ENCODE measurements at places on chromosomes 5 and 9.
A peak's percentile ranks its signal among the peaks of the same experiment; 100 is the strongest.

- DNase-seq: no peak
Measured at GRCh38 chr5:102596113-102596512, 97.3 kb upstream of the SLCO6A1 start.

GRCh38 chr9:11992866-11993265 lies 700.3 kb upstream of the TYRP1 start:
- no peak for DNase-seq

- DNase-seq: no peak
Measured at GRCh38 chr9:7338586-7339281, 460.8 kb downstream of the DMAC1 start.

- DNase-seq: no peak
Measured at GRCh38 chr9:76218886-76219445, 175.3 kb downstream of the RFK start.

DNA sequence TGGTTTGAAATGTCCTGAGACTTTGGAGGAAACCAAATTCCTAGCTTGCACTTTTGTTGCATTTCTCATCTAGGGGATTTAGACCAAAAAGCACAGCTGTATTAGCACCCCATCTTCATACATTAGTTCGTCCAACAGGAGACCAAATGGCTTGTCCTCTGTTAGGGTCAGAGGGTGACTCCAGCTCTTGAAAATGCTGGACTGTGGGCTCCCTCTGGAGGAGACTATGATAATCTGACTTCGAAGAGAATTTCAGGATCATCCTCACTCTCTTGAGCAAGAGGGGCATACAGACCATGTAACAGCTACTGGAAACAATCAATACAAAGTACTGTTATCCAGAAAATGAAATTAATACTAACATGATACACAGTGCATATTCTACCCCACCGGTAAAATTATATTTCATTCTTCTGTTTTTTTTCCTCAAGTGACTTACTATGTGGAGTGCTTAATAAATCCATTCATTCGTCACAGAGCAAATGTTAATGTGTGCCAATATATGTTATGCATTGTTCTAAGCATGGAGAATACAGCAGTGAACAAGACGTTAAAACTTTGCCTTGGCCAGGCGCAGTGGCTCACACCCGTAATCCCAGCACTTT lies 63.7 kb upstream of the PPP2CA start:
- peak; percentile 30 for DNase-seq

DNA sequence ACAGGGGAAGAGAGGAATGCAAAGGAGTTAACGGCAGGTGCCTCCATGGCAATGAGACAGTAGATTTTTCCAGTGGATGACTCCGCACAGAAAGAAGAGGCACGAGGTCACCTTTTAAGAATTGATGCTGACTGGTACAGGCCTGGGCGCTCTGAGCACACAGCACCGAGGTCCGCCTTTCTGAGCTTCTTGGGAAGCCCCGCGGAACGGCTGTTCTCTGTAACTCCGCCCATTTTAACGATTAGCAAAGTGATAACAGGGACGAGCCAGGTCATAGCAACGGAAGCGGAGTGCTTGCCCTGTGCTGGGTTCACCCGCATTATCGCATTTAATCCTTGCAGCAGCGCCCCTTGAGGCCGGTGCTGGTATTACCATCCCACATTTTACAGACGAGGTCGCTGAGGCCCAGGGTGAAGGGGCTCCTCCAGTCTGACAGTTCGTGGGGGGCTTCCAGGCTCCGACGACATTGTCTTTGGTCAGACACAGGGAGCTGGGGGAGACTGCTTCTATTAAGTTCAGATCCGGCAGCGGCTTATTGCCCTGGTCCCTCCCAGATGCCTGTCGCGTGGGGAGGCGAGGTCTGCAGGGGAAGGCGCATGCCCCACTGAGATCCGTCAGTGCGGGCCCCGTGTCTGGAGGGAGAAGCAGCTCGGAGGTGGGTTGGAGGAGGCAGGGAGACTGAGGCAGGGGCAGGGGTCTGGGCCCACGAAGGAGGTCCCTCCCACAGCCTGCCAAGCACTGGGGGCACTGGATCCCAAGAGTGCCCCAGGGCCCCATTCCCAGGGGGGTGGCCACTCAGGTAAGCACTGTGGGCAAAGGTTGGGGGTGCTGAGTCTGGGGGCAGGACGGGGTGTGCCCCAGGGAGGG lies 22.3 kb upstream of the HMCN2 start:
- peak; percentile 48 for DNase-seq

DNA sequence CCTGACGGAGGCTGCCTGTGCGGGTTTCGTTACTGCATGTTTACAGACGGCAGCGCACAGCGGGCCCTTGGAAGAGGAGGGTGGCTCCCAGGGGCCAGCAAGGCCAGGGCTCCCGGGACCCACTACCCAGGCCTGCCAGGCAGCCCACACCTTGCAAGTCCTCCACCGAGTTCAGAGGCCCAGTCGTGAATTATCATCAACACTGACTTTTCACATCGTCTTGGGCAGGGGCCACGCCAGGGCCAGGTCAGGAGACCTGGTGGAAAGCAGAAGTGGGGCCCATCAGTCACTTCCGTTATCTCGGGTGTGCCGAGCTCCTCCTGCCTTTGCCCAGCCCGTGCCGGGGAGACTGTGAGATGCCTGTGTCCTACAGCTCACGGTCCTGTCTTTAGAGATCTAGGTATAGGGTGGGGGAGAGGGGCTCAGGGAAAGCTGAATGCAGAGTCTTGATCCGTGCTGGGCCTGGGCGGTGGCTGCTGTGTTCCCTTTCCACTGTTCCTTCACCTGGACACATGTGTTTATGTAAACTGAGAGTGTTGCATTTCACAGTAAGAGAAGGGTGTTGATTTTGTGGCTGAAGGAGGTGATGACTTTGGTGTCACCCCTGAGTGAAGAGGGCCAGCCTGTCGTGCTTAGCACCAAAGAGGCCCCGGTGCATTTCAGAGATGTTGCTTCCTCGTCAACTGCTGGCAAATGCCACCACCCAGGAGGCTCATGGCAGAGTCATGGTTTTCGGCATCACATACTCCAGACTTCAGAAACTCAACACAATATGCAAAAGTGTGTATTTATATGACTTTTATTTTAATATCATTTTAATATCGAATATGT lies 175.2 kb downstream of the GAPVD1 start:
- DNase-seq: no peak

GRCh38 chr5:13478831-13479465 lies 465.5 kb downstream of the DNAH5 start:
- no peak for DNase-seq
